ENCODE measurements at places on chromosomes 3 and 15. TPM values are rescaled to one million over a fixed set of nuclear protein-coding genes. Genes with fewer than 3 reads are reported as not detected.

Gene PLA2G4D
- not detected for polyA plus RNA-seq

DNA sequence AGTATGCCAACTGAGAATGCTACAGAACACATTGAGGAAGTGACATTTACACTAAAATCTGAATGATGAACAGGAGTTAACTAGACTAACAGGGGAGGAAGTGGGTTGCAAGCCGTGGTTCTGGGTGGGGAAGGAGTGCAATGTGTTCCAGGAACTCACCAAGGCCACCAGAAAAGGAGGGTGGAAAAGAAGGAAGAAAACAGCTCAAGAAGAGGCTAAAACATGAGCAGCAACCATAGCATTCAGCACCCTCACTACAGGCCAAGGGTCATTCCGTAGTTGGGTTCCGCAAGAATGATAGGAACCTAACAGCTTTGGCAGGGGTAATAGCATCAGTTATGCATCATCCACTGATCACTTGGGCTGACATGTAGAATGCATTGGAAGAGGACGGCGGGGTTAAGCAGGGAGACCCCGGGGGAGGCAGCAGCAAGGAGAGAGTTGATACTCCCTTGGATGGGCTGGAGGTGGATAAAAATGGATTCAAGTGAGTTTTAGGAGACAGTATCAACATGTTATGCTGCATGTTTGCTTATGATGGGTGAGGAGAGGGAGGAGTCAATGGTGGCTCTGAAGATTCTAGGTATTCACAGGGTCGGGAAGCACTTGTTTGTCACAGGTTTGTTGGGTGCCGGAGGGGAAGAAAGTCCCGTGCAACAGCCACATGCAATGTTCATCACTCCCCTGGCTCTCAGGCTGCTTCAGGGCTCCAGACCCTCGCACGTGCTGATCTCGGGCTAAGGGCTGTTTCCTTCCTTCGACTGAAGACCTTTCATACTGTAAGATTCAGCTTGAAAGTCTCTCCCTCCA, 53.2 kb downstream of the LIPC start:
- peak; percentile 57 for DNase-seq

DNA sequence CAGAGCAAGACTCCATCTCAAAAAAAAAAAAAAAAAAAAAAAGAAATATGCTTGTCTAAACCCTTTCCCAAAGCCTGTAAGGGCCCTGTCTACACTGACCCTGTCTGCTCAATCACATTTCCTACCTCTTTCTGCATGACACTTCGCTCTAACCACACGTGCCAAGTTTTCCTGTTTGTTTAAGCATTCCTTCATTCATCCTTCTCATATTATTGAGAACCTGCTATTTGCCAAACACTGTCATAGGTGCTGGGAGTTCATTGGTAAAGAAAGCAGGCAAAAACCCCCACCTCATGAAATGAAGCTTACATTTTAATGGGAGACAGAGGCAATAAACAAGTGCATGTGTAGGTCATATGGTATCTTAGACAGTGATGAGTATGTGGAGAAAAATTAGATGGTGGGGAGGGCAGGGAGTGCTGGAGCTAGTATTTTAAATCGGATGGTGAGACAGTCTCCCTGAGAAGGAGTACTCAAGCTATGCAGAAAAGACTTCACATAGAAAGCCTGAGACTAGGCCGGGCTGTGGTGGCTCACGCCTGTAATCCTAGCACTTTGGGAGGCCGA, 48.0 kb downstream of the B3GNT5 start:
- DNase-seq: no peak

DNA sequence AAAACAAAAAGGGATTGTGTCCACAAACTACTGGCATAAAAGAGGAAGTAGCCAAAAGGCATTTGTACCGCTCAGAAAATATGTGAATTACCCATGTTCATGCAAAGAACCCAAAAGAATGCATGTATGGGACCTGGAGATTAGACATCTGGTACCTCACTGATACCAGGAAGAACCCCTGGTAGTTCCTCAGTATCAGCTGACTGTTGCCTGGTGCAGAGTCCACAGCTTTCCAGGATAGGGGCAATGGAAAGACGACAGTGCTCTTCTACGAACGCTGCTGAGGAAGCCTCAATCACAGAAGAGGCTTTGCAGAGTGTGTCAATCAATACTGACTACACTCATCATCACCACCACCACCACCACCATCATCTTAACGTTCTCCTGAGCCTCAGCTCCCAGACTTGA, 63.3 kb downstream of the ATP8B4 start:
- DNase-seq: no peak

DNA sequence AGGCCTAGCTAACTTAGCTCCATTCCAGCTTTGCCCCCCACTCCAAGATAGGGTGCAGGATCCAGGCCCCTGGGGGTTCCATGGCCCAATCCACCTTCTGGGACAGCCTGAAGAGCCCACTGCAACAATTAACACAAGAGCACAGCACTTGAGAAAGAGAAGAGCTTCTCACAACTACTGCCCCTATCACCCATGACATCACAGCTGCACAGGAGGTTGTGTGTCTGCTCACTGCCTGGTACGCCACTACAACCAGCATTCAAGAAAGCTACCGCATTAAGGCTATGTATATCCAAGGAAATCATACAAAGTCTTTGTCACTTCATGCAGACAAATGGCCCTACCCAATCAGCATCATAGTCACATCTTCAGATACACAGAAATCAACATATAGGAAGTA, 62.0 kb downstream of the MYO5A start:
- no peak for DNase-seq

DNA sequence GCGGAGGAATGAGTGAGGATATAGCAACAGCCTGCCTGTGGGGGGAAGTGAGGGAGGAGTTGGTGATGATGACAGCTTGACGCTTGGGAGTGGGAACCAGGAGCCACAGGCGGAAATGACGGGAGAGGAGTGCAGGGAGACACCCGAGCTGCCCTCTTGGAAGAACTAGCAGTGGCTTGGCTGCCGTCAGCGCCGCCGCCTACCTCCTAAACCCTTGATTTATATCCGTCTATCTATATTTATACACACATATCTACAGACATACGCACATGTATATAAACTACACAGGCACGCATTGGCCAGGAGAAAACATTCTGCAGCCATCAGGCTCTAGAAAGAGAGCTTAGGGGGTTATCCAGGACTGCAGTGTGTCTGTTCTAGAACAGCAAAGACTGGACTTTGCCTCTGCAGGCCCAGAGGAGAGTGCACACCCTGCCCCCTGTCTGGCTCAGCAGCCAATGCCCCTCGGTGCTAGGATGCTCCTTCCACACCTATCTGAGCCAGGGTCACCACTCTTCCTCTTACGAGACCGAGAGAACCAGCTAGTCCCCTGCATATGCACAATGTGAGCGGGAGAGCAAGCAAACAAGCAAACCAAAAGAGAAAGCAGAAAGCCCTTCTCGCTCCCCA, 45.3 kb upstream of the MAGEF1 start:
- peak; percentile 87 for DNase-seq
